ENCODE measurements at places on chromosomes 16 and 17.

DNA sequence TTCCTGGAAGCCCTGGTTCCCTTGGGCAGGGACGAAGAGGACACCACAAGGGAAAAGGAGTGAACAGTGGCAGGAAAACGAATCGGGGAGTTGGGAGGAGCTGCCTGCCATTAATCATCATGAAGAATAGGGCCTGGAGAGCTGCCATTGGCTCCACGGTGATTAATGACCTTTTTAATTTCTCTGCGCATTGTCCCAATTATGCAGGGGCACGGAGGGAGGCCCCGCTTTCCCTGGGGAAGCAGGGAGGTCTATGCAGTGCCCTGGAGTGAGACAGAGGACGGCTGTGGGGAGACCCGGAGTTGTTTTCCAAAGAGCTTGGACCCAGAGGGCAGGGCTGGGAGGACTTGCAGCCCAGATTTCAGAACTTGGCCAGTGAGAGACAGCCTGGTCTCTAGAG is 338.9 kb upstream of the C16orf82 start:
- no peak for DNase-seq

GRCh38 chr17:82938873-82939620 is 99.2 kb upstream of the ZNF750 start:
- no peak for DNase-seq

DNA sequence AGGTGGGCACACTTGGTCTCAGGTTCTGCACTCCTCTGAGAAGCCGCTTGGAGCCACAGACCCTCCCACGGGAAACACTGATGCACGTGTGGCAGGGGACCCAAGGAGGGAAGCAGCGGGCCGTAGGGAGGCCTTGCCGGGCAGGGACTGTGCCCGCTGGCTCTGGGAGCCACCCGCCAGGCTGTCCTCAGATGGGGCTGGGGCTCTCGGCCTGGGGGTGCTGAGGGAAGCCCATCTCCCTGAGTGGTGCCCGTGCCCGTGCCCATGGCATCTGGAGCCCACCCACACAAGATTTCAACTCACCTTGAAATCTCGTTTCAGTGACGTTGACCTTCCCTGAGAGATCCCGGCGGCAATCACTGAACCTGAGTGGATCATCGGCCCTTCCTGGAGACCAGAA is 12.6 kb upstream of the CCDC154 start:
- no peak for DNase-seq

- DNase-seq: no peak
These were observed 11.2 kb downstream of the ARHGAP23 start for GRCh38 chr17:38439436-38439835.

- no peak for DNase-seq
These were observed 127.8 kb downstream of the GOSR1 start for GRCh38 chr17:30605027-30605426.
